ENCODE measurements at places on chromosomes 12 and 14.

DNA sequence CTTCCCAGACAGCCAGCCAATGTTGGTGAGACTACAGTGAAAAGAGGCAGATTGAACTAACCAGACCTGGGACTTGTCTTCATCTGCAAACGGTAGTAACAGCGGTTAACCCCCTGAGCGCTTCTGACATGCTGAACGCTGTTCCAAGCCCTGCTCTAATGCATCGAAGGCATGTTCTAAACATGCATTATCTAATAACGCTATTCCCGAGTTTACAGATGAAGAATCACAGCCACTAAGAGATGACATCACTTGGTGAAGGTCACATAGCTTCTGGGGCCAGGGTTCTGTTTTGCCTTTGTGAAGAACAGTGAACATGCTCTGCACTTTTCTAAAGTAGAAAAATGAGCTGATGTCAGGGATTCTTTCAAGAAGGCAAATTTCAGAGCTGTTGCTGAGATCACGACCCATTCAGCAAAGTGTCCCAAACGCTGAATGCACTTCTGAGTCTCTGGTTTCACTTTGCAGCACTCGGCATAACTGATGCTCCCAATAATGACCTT, 56.0 kb downstream of the FOS start:
- DNase-seq = no peak

DNA sequence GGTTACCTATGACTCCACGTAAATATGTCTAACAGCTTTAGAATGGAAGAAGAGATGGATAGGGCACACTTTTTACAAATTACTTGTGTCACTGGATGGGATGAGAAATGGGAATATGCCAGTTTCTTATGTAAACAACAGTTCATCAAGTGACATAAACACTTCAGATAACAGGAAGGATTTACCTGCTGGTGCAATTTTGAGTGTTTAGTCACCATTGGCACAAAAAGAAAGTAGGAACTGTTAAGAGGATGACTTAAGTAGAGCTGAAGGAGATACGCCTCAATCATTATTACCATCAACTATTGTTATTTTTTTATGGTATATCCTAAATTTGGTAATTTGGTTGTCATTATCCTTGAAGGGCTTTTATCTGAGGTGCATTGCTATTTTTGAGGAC, 83.2 kb downstream of the RMST start:
- DNase-seq = no peak

GRCh38 chr12:11150832-11151231, 16.4 kb upstream of the TAS2R30 start:
- no peak for DNase-seq

DNA sequence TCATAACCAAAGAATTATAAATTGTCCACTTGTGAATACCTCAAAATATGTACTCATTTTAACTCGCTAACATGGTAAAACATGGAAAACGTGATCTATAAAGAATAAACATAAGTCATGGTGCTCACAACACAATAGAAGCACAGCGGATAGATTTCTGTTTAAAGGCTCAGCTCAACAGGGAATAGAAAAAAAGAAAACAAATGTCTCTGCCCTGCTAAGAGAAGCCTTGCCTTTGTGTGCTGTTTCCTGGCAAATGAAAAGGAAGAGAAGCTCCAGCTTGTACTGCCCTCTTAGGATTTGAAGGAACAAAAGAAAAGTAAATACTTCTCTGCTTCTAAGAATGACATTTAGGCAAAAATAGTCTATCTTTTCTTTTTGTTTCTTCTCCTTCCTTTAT, 121.0 kb upstream of the KRR1 start:
- DNase-seq = no peak

DNA sequence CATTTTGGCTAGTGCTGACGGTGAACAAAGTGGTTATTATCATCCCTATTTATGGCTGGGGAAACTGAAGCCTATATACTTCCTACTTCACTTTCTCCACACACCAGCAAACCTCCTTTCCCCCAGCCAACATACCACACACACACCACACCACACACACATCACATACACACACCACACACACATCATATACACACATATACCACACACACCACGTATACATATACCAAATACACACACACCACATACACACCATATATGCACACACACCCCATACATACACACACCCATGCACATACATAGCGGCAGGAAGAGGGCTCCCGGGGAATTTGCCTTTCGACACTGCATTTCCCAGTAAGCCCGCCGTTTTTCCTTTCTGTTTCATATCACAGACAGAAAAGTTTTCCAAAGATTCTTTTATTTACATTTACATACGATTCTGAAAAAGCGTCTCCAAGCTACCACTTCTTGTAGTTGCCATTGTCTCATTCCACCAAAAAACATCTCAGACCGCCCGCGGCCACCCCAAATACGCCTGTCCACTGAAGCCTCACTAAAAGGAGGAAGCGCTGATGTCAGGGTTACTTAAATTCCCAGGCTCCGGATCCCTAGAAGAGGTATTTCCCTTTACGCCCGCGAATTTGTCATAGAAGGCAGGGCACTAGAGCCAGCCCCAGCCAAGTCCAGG, 823 bp upstream of the RAB5B start:
- DNase-seq = peak; percentile 7

DNA sequence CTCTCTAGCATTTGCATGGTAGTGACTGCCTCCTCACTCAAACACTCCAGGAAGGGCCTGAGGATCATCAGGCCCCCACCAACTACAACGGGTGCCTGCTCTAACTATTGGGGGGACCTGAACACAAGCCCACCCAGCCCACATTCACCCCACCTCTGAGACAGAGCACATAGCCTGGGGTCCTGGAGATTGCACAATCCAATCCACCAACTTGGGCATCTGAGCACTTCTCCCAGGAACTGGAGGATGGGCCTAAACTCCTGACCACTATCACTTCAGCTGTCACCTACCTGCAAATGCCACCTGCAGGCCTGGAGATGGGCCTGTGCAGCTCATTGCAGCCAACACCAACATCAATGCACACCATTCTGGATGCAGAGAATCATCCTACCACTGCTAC, 66.6 kb downstream of the TMTC3 start:
- DNase-seq = no peak

GRCh38 chr12:49496417-49497360, 42.1 kb upstream of the KCNH3 start:
- no peak for DNase-seq

GRCh38 chr14:65173973-65174693, 71.8 kb upstream of the MAX start:
- DNase-seq = no peak

All from thyroid gland (tissue), 4 donors.